Activated effector memory CD4-positive, alpha-beta T cell treated with anti-CD3 and anti-CD28 coated beads, Interleukin-2, amount 50 U/mL, for 16 hours (primary cell): ENCODE measurements at places on chromosomes 1 and 21.
A peak's percentile ranks its signal among the peaks of the same experiment; 100 is the strongest.

DNA sequence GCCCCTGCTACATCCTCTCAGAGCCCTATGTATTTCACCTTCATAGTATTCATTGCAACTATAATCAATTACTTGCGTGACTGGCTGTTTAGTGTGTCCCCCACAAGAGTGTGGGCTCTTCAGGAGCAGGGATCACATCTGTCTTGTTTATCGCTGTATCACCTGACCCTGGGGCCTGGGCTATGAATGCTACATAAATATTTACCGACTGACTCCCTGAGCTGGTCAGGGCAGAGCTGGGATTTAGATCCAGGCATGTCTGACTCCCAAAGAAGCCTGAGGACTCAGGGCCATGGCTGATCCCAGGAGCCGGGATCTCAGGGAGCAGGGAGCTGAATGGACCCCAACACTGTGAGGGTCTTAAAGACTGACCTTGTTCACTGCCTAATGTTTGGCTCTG, 49.7 kb downstream of the AHDC1 start:
- DNase-seq, result no peak

DNA sequence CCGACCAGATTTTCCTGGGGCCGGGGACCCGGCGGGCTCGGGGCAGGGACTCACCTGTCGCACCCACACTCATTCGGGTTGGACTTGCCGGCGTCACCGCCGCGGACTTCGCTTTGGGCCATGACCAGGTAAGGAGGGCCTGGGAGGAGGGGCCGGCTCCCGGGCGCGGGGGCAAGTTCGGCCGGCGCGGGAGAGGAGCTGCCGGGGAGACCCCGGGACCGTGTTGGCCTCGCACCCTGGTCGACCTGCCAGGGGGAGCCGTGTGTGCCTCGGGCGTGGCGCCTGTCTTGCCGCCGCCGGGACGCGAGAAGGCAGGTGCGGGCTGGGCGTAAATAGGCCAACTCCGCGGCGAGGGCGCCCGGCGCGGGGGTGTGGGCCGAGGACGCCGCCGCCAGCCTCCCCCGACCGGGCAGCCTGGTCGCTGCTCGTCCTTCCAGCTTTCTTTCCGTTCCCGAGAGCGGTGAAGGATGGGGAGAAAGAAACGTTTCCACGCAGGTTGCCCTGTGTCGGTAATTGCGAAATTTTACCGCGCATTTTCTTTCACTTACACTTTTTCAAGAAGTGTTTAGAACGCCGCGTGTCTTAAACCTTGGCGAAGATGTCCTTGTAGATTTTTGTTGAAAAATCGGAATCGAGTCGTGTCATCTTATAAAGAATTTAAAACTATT, 558 bp downstream of the USP1 start:
- peak; percentile 83 for DNase-seq

DNA sequence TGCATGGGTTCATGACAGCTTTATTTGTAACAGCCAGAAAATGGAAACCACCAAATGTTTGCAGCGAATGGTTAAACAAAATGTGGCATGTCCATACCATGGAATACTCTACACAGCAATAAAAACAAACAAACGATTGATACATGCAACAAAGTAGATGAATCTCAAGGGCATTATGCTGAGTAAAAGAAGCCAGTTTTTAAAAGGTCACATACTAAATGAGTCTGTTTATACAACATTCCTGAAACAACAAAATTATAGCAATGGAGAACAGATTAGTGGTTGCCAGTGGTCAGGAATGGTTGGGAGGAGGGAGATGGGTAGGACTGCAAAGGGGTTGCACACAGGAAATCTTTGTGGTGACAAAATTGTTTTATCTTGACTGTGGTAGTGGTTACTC, 202.4 kb upstream of the UBE2U start:
- DNase-seq, result no peak

DNA sequence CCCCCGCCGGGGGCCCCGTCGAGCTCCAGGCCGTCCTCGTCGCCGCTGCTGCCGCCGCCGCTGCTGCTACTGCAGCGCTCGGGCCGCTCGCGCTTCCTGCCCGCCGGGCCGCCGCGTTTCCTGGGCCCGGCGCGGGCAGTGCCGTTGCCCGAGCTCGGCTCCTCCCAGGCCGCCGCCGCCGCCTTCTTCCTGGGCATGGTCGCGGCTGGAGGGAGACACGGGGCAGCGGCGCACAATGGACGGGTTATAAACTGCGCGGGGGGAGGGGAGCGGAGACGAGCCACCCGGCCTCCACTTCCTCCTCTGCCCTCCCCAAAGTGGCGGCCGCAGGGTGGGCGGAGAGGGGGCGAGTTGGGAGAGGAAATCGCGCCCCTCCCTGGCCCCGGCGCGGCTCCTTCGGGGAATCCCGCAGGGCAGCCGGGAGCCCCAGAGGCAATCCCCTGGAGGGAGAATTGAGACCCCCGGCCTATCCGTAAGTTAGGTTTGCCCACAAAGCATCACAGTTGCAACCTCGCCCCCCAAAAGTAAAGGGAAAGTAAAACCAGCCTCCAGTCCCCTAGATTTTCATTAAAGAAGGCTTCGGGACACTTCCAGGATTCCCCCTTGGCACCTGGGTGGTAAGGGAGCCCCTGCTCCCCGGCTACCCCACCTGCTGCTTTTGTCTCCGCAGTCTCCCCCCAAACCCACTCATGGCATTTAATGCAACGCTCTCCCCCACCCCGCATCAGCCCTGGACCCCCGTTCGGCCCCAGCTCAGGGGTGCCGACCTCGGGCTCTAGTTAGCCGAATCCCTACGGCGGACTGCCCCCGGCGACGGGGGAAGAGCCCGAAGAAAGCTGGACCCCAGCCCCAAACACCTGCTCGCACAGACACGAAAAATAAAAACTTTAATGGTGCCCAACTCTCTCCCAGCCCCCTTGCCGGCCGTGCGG, 893 bp downstream of the RCC2 start:
- DNase-seq, result peak; percentile 90

GRCh38 chr1:179888071-179888470, 6.0 kb downstream of the TOR1AIP1 start:
- no peak for DNase-seq

DNA sequence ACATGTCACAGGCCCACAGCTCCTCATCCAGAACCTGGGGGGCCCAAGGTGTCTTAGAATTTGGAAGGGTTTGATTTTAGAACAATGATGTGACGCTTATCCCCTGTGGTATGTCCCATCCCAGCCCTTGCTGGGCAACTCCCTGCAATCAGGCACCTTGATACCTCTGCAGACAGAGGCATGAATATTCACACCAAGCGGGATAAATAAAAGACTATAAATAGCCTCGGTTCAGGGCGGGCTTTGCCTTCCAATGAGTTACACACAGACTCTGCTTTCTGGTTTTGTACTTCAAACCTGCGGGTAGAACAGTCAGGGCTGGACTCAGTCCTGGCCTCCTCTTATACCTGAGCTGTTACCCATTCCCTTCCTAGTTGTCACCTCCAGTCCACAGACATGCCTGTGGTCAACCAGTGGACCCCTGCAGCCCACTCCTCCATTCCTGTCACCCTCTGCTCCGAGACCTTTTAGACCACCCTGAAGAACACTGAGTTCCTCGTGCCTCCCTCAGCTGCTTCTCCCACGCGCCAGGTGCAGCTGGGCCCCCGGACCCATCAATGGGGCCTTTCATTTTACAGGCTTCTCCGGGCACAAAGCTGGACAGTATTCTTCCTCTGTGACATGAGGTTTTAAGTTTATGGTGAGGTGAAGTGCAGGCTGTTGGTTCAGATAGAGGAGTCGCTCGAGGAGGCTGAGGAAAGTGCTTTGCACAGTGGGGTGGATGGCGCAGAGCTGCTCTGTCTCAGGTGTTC, 120.1 kb upstream of the TNR start:
- DNase-seq, result no peak

- DNase-seq, result no peak
Observed at GRCh38 chr1:183209533-183210158, 23.6 kb downstream of the LAMC2 start.

DNA sequence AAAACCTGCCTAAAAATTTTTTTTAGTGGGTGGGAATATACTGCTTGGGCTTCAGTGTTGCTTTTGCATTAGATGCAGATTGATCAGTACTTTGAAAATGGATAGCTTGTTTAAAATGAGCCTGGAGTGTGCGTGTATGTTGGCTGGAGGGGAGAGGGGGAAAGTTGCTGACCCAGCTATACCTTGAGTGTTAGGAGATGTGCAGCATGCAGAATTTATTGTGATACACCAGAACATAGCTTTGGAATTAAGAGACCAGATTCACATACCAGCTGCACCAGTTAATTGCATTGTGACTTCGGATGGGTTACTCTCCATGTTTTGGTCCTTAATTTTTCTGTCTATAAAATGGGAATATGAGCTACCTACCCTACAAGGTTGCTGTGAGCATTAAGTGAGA, 60.4 kb downstream of the PRDM2 start:
- no peak for DNase-seq
